ENCODE measurements at places on chromosomes 2 and 18.

- DNase-seq = no peak
Measured at GRCh38 chr2:39403311-39403710, 33.8 kb downstream of the MAP4K3 start.

- DNase-seq = no peak
Measured at GRCh38 chr2:37670378-37671008, 949 bp downstream of the CDC42EP3 start.

- no peak for DNase-seq
Measured at GRCh38 chr2:171146633-171147032, 14.1 kb downstream of the TLK1 start.

DNA sequence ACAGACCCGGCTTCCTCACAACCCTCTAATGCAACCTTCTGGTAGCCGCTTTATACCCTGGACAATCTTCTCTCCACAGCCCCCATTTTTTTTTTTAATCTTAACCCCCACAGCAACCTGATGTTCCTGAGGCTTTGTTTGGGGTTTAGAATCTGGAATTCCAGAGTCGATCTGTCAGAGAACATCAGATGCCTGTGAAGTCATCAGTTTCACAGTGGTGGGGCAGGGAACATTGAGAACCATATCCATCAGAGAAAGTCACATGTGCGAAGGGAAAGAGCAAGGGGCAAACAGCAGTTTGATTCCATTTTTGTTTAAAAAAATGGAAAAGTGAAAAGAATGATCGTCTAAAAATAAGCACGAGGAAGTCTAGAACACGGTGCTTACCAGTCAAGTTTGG is 20.6 kb downstream of the NPAS2 start:
- no peak for DNase-seq

GRCh38 chr2:104932243-104932642 is 78.3 kb downstream of the POU3F3 start:
- no peak for DNase-seq

GRCh38 chr2:120745420-120746111 is 9.9 kb downstream of the GLI2 start:
- no peak for DNase-seq

GRCh38 chr2:210623506-210623905 is 67.1 kb downstream of the CPS1 start:
- DNase-seq = no peak

- DNase-seq = no peak
Measured at GRCh38 chr2:134392442-134393074, 138.7 kb downstream of the MGAT5 start.

- DNase-seq = no peak
Measured at GRCh38 chr2:226420646-226421045, 379.0 kb downstream of the IRS1 start.

DNA sequence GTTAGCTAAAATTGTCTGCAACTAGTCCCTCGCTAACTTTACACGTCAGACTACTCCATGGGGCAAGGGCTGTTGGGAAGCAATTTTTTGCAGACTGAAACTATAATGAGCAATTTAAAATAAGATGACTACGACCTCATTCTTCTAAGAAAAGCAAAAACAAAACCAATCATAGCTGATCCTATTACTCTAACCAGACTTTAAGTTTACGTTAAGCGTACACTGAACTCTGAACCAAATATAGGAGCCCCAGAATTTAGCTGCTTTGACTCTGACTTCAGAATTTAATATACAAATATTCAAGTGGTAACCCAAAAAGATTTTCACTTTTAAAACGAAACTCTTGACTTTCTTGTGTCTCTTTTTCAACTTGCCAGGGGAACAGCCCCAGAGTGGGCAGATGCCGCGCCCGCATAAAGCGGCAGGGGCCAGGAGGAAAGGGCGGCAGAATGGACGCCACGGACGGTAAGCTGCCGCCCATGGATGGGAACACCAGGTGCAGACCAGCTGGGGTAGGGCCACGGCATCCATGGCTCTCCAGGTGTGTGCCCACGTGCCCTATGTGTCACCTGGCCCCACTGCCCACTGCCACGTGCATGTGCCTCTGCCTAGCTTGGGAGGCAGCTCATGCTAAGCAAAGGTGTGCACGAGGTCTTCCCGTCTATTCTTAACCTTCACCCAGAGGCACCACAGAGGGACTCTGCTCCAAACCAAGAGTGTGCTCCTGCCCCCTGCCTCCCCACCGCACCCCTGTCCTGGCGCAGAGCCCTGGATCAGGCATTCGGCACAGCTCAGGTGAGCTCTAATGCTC is 217.6 kb downstream of the HDAC4 start:
- DNase-seq = no peak

GRCh38 chr2:213551526-213551925 is 267.3 kb downstream of the SPAG16 start:
- no peak for DNase-seq

- DNase-seq = peak; percentile 78
Measured at GRCh38 chr2:150485114-150485870, 2.2 kb downstream of the RND3 start.

DNA sequence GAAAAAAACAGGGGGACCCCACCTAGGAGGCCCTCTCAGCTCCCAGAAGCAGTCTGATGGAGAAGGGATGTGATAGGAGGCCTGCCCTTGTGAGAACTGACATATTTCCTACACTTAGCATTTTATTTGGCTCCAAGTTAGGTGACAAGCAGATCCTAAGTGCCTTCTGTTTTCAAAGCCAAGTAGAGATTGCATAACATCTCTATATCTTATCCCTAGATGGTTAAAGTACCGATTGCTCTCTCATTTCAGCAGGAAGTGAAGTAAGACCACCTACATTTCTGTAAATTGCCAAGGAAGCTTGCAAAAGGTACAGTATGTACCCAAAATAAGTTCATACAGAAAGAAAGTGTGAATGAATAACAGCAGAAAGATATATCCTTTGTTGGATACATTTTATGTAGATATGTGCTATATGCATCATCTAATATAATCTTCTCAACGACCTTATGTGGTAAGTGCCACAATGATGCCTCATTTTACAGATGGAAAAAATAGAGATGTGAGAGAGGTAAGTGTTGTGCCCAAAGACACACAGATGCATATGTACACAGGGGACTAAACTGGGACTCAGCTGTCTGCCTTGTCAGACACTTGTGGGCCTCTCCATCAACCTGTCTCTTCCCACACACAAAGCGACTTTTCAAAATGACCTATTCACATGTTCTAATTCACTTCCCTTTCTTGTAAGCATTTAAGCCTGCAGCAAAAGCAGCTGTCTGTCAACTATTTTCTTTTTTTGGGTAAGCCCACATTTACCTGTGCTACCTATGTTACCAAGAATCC is 38.9 kb downstream of the DHRS9 start:
- DNase-seq = no peak

DNA sequence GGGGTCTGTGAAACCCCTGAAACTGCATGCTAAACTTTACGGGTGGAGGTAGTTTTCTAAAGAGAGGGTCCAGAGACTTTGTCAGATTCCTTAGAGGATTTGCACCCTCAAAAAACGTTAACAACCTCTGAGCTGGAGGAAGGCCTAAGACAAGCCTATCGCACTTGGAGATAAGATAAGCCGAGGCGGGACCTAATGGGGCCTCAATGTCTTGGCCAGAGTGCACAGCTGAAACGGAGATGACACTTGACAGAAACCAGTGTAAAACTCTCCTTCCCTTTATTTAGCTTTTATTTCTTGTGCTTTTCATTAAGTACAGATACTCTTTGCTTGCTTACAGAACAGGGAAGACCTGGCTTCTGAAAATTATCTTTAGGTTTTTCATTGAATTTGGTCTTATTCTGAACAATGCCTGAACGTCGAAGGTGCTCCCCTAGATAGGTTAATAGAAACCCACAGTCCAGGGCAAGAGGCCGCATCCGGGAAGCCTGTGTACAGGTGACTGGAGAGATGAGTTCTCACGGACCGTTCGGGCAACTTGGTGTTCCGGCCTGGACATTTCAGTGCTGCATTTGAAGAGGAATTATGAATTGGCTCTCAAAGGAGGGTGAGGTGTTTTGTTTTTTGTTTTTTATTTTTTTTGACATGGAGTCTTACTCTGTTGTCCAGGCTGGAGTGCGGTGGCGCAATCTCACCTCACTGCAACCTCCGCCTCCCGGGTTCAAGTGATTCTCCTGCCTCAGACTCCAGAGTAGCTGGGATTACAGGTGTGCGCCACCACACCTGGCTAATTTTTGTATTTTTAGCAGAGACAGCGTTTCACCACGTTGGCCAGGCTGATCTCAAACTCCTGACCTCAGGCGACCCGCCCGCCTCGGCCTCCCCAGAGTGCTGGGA is 49.7 kb downstream of the SH3BP4 start:
- no peak for DNase-seq

DNA sequence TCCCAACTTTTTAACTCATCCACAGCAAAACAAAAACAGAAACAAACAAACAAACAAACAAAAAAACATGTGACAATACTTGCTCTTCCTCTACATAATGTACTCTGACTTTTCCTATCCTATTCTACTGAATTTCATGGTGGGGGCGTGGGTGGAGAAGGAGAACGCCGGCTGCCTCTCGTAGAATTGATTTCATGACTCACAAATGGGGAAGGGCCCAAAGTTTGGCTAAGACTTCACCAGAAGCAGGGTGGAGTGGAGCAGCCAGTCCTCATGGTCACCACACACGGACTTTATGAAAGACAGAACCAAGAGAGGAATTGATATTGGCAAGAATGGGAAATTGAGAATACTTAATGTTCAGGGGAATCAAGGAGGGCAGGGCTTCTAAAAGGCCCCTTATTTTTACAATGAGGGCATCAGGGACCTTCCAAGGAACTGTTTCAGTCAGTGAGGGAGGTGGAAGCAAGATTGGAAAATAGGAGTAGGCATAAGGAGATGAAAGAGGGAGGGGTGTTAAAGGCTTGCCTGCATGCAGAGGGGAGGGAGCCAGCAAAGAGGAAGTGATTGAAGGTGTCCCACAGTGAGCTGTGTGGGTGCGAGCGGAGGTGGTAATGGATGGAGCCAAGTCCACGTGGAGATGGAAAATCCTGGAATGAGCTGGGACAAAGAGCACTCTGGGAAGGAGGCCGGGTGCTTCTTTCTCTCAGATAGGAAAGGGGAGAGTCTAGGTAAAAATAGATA is 27.9 kb downstream of the MARCHF4 start:
- no peak for DNase-seq

- DNase-seq = no peak
Measured at GRCh38 chr2:186862869-186863709, 14.1 kb upstream of the ZSWIM2 start.

GRCh38 chr18:27413495-27414401 is 228.6 kb upstream of the CHST9 start:
- DNase-seq = no peak

Measured in DMS79 treated with DMSO at 0.1 percent for 48 hours (cell line).